ENCODE measurements at places on chromosomes 7 and 10.

GRCh38 chr10:58262766-58263165, 4.9 kb downstream of the IPMK start:
- no peak for DNase-seq

GRCh38 chr10:93431361-93431760, 50.8 kb downstream of the MYOF start:
- DNase-seq: no peak

DNA sequence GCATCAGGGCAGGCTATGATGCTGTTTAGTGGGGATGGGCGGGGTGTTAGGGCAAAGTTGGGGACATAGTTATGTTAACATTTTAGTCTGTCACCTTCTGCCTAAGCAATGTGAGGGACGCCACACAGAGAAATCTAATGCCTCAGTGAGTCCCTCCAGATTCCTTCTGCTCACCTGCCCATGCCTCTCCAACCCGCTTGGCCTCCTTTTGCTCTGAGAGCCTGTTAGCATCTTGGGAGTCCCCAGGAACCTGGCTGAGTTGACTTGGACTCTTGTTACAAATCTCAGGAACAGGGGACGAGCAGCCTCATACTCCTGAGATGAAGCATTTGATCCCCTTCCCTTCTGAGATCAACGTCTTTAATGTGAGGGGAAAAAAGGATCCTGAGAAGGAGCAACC, 336.8 kb downstream of the CCSER2 start:
- DNase-seq: no peak

DNA sequence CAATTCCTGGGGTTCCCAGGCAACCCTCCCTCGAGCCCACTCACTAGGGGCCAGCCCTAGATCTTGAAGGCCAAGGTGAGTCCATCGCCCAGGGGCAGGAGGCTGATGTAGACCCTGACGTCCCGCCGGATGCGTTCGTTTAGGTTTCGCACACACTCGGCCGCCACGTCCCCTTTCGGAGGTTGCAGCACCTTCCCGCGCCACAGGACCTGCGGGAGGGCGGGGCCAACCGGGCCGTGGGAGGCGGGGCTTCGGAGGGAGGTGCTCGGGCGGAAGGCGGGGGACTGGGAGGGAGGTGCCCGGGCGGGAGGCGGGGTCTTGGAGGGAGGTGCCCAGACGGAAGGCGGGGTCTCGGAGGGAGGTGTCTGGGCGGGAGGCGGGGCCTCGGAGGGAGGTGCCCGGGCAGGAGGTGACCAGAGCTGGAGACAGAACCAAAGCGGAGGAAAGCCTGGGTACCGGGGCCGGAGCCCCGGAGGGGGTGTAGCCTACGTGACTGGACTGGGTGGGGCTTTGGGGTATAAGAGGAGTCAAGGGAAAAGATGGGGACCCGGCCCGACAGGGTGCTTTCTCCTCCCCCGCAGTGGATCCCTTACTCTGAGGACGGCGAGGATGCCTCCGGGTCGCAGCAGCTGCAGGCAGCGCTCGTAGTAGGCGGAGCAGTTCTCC, 1.6 kb downstream of the COMTD1 start:
- DNase-seq: peak; percentile 71

- no peak for DNase-seq
Measured at GRCh38 chr7:114856625-114857024, 65.3 kb upstream of the MDFIC start.

GRCh38 chr10:35487336-35488034, 117.7 kb upstream of the GJD4 start:
- DNase-seq: no peak

DNA sequence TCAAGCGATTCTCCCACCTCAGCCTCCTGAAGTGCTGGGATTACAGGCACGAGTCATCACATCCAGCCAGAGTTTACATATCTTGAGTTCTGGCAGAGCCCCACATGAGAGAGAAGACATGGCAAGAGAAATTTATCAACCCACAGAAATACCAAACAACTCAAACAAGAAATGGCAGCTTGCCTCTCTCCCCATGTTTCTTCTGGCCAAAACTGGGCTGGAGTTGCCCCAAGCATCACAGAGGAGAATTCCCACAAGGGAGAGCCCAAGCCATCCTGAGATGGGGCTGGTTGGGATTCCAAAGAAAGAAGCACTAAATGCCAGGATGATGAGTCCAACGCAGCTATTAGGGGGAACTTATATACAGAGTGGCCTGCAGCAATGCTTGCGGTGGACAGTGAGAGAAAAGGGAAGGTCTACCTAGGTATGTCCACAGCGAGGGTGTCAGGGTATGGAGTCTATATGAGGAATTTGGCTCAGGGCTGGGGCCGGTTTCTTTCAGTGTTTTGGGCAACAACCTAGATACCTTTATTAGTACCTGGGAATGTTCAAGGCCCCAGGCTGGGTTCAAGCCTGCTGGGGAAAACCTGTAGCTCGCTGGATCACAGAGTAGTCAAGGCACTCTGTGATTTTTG, 14.5 kb upstream of the PAX4 start:
- DNase-seq: no peak

DNA sequence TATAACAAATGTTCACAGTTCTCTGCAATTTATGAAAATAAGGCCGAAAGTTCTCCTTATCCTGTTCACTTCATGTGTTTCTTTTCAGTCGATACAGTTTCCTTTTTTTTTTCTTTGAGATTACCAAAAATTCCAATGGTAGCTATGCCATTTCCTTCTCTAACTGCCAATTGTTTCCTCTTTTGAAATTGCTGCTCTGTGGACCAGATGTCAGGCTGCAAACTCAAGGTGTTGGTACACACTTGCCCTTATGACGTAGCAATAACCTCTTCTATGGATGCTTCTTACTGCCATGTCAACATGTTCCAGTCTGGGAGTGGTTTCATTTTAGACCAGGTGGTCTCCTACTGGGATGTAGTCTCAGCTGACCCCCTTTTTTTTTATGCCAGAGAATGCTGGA, 52.9 kb downstream of the CASD1 start:
- DNase-seq: no peak

DNA sequence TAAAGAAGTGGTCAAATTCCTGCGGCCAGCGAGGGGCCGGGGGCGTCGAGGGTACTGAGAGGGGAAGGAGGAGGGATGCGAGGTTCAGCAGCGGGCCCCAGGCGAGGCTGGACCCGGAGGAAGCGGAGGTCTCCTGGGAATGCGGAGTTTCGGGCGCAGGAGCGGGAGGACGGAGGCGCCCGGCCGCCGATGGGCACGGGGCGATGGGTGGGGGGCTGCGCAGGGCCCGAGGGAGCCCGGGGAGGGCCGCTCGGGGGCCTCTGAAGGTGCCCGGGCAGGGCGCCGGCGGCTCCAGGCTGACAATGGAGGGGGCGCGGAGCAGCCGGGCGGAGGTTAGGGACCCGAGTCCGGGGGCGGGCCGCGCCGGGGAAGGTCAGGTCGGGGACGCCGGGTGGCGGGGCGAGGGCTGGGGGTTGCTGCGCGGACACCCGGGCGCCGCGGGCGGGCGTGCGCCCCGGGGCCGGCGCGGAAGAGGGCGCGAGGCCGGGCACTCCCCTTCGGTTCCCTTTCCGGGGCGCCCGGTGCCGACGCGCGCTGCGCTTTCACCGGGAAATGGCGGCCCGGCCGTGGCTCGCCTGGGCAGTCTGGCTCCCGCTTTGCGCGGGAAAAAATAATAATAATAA, 683 bp downstream of the MACROH2A2 start:
- DNase-seq: no peak

GRCh38 chr7:14457568-14458453, 444.7 kb downstream of the DGKB start:
- DNase-seq: peak; percentile 68

- DNase-seq: no peak
Measured at GRCh38 chr7:19110776-19111175, 6.7 kb downstream of the TWIST1 start.

GRCh38 chr7:1260244-1260635, 27.6 kb downstream of the UNCX start:
- no peak for DNase-seq

GRCh38 chr10:49465736-49466135, 69.8 kb upstream of the DRGX start:
- DNase-seq: no peak

DNA sequence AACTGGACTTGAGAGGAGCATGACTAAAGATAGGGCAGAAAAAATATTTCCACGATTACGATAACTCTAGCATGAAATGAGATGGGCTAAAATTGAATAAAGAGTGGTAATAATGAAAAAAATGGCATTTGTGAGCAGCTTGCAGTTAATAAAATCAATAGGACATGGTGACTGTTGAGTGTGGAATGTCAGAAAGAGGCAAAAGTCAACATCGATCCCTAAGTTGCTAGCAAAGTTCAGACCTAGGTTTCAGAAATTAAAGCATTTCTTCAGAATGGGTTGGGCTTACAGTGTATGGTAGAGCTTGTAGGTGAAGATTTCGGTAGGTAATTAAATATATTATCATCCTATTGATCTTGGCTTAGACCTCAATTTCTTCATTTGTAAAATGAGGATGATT, 656.7 kb upstream of the NRG3 start:
- DNase-seq: no peak

DNA sequence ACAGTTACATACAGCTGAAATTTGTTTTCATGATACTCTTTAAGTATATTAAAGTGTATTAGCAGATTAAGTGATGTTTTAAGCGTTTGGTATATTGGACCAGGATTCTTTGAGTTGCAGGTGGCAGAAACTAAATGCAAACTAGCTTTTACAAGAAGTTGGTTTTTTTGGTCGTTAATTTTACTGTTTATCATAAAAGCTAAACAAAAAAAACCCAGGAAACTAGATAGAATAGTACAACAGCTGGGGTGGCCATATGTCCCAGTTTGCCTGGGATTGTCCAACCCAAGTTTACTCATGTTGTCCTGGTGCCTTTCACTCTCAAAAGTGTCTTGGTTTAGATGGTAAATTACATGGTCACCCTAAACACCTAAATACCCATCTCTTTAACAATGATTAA, 108.7 kb downstream of the PHTF2 start:
- DNase-seq: no peak

- no peak for DNase-seq
Measured at GRCh38 chr10:80207768-80208370, 2.5 kb upstream of the ANXA11 start.

Data from NCI-H1092 (cell line).